ENCODE measurements at places on chromosomes 5 and 9. TPM values are rescaled to one million over a fixed set of nuclear protein-coding genes. Genes with fewer than 3 reads are reported as not detected.
A peak's percentile ranks its signal among the peaks of the same experiment; 100 is the strongest.

IL7R gene
- polyA plus RNA-seq, result 1.8 TPM

SLC6A7 gene
- 0.17 TPM for polyA plus RNA-seq

SLC6A18 gene
- polyA plus RNA-seq, result not detected

MARCOL gene
- polyA plus RNA-seq, result not detected

FOXD4L5 gene
- polyA plus RNA-seq, result 0.96 TPM

RANBP17 gene
- 7.6 TPM for polyA plus RNA-seq

SETD9 gene
- 9.3 TPM for polyA plus RNA-seq

CARTPT gene
- polyA plus RNA-seq, result not detected

MYMK gene
- 47.7 TPM for polyA plus RNA-seq

GOLGA1 gene
- polyA plus RNA-seq, result 15.9 TPM

PPIP5K2 gene
- polyA plus RNA-seq, result 40.8 TPM

TNPO1 gene
- polyA plus RNA-seq, result 68.1 TPM

MIGA2 gene
- polyA plus RNA-seq, result 12.7 TPM

DNA sequence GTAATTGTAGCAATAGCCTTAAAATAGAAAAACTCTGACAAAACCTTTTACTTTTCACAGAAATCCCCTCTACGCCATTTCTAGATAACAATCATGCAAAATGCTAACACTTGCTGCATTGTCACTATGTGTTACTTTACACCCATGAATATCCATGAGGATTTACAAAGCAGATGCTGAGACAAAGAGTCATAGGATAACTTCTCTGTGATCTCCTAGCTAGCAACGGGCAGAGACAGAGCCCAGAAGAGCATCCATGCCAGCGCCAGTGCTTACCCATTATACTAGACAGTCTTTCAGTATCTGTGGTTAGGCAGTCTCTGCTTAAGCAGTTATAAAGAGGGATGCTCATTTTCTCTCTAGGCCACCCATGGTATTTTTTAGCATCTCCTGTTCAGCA is 474.1 kb downstream of the CAAP1 start:
- DNase-seq, result no peak

DNA sequence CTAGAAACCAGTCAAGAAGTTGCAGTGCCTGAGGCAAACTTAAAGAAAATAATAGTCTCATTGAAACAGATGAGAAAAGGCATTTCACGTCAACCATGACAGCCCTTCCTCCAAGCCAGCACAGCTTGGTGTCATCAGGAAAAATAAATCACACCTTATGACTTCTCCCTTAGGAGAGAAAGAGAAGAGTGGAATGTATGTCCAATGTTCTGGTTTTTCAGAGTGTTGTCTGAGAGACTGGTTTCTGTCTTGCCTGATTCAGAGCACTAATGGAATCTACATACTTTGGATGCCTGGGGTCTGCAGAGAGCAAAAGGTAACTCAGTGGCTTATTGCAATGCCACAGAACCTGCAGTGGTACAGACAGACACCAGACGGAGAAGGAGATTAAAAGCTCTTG is 105.5 kb upstream of the PDE4D start:
- DNase-seq, result peak; percentile 30

- no peak for DNase-seq
Measured at GRCh38 chr9:90948156-90948555, 146.5 kb downstream of the SYK start.

GRCh38 chr9:2127486-2127885 is 112.3 kb downstream of the SMARCA2 start:
- DNase-seq, result no peak

- DNase-seq, result no peak
Measured at GRCh38 chr5:816176-816575, 31.6 kb upstream of the ZDHHC11B start.

GRCh38 chr9:20030671-20031070 is 241.8 kb upstream of the SLC24A2 start:
- DNase-seq, result no peak

- DNase-seq, result no peak
Measured at GRCh38 chr5:144209361-144209760, 38.7 kb downstream of the KCTD16 start.

DNA sequence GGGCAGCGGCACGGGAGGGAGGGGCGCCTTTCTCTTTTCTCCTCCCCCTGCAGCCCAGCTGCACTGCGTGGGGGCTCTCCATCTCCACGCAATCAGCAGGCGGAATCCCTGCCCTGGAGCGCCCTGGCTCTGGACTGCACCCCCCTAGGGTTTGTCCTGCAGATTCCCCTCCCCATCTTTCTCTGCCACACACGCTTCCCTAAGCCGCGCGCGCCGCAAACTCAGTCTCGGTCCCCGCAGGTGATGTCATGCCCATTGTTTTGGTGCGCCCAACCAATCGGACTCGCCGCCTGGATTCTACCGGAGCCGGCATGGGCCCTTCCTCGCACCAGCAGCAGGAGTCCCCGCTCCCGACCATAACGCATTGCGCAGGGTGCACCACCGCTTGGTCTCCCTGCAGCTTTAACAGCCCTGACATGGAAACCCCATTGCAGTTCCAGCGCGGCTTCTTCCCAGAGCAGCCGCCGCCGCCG is at the start of gene KCNN2:
Gene KCNN2 (plus strand): TSS at position 347 of the 473 bp plus-strand sequence. CDS start 70 bp downstream, at position 417.
- DNase-seq, result peak; percentile 77

DNA sequence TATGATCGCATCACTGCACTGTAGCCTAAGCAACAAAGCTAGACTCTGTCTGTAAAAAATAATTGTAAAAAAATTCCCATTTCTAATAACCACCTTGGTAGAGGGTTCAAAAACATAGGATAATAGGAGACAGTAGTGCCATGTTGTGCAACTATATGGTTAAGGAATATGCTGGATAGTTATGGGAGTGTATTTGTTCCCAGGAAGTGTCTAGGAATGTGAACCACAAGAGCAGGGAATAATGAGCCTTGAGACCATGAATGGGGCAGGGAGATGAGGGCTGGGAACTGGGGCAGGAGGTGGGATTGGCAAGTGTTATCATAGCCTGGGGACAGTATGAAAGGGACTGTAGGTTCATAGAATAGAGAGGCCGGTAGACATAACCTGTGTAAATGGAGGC is 50.4 kb downstream of the RUSC2 start:
- no peak for DNase-seq

DNA sequence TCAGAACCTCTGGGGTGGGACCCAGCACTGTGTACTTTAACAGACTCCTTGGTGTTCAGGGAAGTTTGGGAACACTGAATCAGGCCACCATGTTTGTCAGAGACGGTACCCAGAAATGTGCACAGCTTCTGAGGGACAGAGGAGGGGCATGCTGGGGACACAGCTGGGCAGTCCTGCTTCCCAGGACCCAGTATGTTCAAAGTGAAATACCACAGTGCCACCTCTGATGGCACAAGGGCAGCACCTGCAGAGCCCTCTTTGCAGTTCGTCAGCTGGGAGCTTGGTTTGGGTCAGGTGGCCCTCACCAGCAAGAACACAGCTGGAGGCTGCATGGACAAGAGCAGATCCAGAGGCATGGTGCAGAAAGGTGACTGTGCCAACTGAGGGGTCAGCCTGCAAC is 51.2 kb downstream of the NDST1 start:
- no peak for DNase-seq

GRCh38 chr5:163564321-163564938 is 59.0 kb downstream of the MAT2B start:
- peak; percentile 78 for DNase-seq

GRCh38 chr5:10832987-10833386 is 72.0 kb upstream of the DAP start:
- DNase-seq, result peak; percentile 33

DNA sequence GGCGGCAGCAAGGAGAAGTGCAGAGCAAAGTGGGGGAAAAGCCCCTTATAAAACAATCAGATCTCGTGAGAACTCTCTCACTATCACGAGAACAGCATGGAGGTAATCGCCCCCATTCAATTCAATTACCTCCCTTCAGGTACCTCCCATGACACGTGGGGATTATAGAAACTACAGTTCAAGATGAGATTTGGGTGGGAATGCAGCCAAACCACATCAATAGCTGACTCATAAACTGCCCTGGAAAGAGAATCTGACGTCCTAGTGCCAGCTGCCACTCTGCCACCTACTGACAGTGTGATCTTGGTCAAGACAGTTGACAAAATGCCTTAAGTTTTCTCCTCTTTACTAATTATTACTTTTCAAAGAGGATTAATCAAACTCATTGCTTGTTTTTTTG is 128.3 kb downstream of the GPBP1 start:
- DNase-seq, result no peak

DNA sequence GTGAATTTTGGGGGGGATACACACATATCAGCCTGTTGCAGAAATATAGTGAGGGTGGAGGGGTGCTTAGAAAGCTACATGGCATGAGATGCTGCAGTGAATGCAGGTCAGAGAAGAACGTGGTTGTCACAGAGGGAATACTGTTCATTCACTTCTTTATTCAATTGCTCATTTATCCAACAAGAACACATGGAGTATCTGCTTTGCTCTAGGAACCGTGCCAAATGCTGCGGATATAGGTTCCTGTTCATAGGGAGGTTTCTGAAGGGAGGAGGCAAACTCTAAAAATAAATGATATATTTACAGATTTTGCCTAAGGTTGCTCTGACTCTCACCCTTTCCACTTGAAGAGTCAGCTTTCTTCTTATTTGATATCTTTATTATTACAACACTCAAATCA is 444.3 kb upstream of the CLINT1 start:
- DNase-seq, result no peak

DNA sequence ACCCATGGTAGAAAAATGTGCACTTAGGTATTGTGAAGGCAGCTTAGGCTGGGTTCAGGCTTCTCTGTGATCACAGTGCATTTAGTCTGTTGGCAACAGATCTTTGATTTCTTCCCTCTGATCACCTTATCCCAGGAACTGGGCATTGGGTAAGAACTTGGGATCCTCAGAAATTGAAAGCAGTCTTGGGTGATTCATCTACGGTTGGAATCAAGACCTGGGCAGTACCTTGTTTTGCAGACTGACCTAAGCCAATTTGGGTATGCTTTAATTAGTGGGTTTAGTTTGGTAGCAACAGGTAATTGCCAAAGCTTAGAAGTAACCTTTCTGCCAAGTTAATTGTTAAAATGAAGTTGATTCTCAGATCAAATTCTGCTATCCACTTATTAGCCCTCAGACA is 17.8 kb downstream of the ENTREP1 start:
- no peak for DNase-seq
